COR-L47 (cell line): ENCODE measurements at places on chromosomes 16 and 17.

DNA sequence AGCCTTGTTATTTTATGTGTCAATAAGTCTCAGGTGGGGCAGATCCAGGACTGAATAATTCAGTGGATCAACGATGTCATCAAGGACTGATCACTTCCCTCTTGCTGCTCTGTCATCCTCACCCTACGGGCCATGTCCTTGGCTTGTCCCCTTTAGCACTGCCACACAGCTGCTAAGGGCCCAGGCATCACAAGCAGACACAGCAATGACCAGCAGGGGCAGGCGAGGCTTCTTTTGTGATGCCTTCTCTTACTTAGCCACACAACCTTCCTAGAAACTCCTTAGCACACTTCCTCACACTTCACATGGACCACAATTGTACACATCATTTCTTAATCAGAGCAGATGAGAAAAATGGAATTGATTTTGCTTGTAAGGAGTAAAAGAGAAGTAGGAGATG lies 356.3 kb upstream of the SOX9 start:
- no peak for DNase-seq

- DNase-seq, result no peak
These were observed 461.7 kb upstream of the HSBP1 start for GRCh38 chr16:83345846-83346640.

DNA sequence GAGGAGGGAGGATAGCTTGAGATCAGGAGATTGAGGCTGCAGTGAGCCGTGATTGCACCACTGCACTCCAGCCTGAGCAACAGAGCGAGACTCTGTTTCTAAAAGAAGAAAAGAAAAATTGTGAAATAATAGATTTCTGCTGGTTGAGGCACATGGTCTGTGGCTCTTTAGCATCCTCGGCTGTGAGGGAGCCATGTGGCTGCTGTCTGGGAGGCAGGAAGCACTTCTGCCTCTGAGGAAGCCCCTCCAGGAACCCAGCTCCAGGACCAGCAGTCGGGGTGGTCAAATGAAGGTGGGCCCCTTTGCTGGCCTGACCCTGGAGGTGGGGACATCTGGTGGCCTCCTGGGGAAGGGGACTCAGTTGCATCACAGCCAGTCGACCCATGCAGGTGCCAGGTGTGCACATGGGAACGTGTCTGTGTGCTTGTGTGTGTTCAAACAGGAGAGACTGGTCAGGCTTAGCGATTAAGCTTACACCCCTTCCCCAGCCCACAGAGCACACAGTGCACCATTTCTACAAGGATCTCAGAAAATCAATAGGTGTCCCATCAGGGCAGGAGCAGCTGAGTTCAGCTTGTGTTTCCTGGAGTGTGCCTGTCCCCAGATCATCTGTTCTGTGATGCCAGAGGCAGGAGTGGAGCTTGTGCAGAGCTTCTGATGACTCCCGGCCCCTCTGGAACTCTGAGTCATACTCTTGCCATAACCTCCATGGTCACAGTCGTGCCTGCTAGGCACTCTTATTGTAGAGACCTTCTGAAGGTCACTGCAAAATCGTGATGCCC lies 24.3 kb upstream of the MGAT5B start:
- no peak for DNase-seq

GRCh38 chr17:5583426-5584382 lies 605 bp downstream of the NLRP1 start:
- no peak for DNase-seq

DNA sequence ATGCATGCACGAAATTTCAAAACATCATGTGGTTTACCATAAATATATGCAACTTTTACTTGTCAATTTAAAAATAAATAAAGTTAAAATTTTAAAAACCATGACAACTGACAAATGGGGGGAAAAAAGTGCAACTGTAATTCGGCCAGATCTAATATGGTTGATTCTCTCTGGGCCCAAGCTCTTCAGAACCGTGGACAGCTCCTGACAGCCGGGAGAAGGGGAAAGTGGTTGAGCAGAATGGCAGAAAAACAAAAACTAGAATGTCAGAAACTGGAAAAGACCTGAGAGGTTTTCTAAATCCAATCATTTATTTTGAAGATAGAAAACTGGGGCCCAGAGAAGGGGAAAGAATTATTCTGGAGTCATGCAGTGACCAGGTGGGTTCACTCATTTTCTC lies 126.6 kb downstream of the TMEM132E start:
- no peak for DNase-seq

GRCh38 chr17:4009186-4009785 lies 45.0 kb upstream of the ATP2A3 start:
- no peak for DNase-seq

DNA sequence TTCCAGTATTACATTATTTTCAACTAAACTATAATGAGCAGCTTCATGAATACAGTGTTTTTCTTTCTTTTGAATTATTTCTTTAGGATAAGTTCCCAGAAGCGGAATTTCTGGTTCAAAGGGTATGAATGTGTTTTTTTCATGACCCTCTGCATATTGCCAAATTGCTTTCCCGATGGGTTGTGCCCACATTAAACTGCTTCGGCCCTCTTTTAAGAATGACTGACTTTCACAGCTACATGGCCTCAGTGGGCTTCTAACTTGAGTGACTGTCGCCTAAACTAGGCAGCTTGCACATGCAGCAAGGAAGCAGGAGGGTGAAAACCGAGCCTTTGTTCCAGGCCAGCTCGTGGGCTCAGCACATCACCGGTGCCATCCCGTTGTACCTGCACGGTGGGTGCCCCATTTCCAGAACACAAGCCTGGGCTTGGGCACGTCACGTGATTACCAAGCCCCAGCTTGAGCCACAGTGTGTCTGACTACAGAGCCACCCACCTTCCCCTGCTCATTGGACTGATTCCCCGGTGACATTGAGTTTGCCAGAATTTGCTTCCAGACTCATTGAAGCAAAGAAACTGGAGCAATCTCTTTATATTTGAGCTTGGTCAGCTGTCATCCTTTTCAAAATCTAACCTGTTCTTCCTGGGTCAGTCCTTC lies 112.8 kb downstream of the CLEC16A start:
- no peak for DNase-seq

DNA sequence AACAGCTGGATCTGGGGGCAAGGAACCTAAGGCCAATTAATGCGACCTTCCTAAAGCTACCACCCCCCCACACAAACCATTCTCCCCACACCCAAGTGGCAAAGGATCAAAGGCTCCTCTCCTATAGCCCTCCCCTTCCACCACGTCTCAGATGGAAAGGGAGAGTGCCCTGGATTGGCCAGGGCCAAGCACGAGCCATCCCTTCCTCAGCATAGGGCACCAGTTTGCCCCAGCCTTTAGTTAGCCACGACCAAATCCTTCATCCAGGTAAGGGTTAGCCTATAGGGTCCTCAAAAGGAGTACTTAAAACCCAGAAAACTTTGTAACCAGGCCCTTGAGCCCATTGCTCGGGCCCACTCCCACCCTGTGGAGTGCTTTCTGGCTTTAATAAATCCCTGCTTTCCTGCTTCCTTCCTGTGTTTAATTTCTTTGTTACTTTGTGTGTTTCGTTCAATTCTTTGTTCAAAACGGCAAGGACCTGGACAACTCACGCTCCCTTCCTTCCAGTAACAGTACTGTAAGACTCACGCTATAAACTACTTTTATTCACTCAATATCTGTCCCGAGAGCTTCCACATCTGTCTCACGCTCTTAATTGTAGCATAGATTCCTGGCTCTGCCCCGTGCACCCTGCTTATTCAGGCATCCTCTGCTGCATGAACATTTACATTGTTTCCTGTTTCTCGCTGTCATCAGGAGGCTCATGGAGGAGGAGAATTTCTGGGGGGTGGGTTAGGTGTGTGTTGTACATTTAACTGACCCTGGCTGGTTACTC lies 62.3 kb downstream of the TNFRSF13B start:
- DNase-seq, result no peak

DNA sequence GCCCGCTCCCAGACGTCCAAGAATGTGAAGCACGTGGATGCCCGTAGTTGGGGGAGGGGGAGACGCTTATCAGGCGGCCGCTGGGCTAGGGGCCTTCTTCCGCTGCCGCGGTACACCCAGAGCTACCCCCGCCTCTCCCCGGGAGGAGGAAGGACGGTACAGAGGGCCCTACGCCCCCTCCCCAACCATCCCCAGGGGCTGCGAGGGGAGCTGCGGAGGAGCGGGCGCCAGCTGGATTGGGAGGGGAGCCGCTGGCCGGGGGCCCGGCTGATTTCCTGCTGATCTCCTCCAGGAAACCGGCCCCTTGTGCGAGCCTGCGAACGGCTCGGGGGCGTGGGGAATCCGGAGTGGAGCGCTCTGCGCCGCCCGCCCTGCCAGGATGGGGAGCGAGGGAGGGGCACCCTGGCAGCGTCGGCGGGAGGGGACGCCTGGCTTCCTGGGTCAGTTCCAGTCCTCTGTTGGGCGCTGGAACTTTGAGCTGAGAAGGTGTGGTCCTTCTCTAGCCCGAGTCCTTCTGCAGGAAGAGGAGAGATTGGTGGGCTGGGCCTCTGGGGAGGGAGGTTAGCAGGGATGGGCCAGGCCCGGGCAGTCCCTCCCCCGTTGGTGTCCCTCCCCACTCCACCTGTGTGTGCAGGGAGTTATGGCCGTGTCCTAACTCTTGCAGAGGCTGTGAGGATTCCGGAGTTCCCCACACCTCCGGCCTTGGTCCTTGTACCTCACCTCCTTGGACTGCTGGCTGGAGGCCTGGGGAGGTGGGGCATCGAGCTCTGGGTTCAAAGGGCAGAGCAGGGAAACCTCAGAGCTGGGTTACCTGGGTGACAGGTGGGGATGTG lies 19.2 kb downstream of the GJD3 start:
- DNase-seq, result peak; percentile 47

GRCh38 chr16:1991948-1992703 lies 2.4 kb downstream of the SYNGR3 start:
- DNase-seq, result no peak

DNA sequence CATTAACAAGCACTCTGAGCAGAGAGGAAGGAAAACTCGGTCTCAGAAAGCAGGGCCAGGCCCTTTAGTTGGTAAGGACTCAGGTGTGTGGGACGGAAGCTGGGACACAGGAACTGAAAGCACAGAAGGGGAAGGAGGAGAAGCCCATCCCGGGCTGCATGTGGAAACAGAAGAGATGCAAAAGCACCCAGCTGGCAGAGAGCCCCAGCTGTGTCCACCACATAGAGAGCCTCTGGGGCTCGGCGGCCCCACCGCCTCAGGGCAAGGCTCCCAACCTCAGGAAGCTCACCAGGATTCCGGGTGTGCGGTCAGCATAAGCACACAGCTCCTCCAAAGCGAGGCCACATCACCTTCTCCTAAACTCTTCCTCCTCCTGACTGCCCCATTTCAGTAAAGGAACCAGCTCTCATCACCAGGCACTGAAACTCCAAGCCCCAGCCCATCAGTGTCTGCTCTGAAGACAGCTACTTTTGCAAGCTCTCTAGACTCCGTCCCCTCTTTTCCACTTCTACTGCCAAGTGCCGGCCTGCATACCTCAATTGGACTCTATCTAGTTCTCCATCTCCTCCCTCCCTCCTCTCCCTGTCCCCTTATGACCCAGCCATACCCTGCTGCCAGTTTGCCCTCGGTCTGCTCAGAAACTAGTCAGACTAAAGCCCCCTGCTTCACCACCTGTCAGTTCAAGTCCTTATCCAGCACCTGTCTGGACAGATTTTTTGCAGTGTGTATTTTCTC lies 6.0 kb downstream of the ST3GAL2 start:
- DNase-seq, result no peak

DNA sequence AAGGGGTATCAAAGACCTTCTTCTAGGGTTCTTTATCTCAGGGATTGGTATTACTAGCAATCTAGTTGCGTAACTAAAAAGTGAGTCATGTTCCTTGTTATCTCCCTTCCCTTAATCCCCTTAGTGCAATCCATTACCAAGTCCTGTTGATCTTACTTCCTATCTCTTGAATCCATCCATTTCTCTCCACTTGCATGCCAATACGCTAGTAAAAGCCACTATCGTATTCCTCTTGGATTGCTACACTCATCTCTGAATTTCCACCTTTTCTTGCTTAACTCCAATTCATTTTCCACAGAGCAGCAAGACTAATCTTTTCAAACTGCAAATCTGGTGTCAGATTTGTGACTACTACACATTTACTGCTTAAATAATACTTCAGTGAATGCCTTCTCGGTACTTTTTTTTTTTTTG lies 1.8 kb upstream of the ADAT1 start:
- DNase-seq, result no peak

DNA sequence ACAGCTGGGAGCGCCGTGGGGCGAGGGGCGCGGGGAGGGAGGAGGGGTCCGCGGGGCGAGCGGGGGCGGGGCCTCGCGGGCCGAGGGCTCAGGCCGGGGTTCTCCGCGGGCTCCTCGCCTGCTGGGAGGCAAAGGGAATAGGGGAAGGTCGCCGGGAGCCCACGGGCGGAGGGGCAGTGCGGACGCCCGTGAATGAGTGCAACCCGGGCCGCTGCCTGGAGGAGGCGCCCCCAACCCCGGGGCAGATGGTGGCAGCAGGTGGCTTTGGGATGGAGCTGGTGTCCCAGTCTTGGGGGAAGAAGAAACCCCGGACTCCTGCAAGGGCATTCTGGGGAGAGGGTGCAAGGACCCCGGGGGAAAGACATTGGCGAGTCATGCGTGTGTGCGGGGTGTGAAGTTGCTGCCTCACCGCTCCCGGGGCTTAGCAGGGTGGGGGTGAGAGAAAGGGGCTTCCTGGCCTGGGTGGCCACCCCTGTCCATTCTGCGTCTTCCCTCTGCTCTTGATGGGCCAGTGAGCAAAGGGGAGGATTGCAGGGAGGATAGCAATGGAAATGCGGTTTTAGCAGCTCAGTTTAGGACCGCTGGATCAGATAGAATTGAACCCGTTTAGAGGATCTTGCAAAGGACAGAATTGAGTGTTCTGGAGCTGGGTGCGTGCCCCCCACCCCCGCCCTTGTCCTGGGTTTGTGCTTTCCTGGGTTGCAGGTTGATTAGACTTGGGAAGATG lies 526 bp downstream of the KIAA0513 start:
- DNase-seq, result no peak

GRCh38 chr17:50925296-50925891 lies 59.2 kb upstream of the TOB1 start:
- DNase-seq, result no peak

GRCh38 chr16:63617047-63617989 lies 1504.5 kb downstream of the CDH11 start:
- DNase-seq, result peak; percentile 0

DNA sequence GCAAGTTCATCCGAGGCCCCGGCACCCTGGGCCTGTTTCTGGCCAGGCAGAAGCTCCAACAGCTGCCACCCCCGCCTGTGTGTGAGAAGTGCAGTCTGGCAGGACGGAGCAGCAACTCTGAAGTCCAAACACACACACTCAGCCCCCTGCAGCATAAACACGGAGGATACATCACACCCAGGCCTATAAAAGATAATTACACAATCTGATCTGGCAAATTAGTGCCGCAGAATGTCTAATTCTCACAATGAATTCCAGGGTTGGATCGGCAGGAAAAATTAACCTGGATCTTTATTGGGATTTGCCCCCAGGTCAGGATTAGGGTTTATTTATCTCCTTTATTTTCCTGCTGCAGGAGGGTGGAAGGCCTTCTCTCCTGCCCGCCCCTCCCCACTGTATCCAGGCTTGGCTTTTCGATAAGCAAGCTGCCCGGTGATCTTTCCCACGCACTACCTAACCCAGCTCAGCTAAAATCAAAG lies 311.4 kb downstream of the SOX9 start:
- DNase-seq, result peak; percentile 60
